ENCODE measurements at places on chromosomes 12 and 14. TPM values are rescaled to one million over a fixed set of nuclear protein-coding genes. Genes with fewer than 3 reads are reported as not detected.

GRCh38 chr12:2354151-2354991, 301.6 kb downstream of the CACNA1C start:
- no peak for DNase-seq

DNA sequence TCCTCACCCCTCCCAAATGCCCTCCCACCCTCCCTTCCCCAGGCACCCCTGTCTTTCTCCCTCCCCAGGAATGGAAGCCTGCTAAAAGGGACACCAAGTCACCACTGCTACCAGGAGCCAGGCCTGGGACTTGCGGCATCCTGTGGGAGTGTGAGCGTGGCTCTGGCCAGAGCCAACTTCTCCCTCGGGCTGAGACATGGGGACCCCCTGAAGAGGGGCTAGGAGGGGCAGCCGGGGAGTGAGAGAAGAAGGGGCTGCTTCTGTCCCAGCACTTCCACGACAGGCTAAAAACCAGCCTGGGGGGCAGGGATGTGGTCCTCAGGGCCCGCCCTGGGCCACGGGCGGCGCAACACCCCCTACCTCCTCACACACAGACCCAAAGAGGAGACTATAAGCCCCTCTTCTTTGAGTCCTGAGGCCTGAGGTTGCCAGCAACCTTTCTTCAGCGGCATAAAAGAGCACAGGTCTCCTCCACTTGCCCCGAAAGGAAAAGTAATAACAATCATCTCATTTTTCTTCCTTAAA, 278.9 kb downstream of the DPF3 start:
- no peak for DNase-seq

- DNase-seq: no peak
Observed at GRCh38 chr12:39426636-39427240, 16.2 kb downstream of the KIF21A start.

- no peak for DNase-seq
Observed at GRCh38 chr12:23424685-23425084, 524.8 kb downstream of the SOX5 start.

DNA sequence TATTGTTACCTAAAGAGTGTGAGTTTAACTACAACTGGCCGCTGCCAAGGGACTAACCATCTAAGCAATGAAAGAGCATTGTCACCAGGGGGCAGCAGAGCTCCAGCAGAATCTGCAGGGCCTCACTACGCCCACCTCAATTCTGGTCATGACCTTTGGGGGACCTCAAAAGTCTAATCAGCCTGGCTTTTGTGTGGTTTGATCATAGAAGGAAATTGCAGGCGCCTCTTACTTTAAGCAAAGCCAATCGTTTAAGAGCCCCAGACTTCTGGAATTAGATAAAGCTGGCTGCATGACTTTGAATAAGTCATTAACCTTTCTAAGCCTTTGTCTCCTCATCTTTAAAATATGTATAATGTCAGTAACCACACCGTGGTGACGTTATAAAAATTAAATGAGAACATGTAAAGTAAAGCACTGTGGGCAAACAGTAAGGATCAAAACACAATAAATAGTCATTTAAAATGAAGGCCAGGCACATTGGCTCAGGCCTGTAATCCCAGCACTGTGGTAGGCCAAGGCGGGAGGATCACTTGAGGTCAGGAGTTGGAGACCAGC, 58.6 kb downstream of the TBX3 start:
- no peak for DNase-seq

DNA sequence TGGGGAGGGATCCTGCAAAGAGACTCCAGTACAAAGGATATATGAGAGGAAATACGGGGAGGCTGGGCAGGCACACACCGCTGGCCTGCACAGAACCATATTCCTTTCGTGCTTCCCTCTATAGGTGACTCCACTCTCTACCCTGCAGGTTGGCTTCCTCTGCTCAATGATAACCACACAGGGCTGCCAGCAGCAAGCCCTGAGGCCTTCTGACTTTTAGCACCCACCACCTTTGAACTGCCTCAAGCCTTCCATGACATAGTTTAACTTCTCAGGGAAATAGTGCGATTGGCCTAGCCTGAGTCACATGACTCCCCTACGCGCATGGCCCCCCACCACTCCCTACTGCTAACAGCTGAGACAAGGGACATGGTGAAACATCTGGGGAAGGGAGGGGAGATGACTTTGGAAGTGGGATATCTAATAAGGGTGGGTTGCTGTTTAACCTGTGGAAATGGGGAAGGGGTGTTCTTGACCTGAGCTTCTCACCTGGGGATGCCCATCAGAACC, 3.0 kb upstream of the FOXN3 start:
- no peak for DNase-seq

JPH4 gene
- total RNA-seq: 0.39 TPM

LRP6 gene
- total RNA-seq: 62.2 TPM

OR10G2 gene
- not detected for total RNA-seq
